ENCODE measurements at places on chromosomes 12 and 14. TPM values are rescaled to one million over a fixed set of nuclear protein-coding genes. Genes with fewer than 3 reads are reported as not detected.
A peak's percentile ranks its signal among the peaks of the same experiment; 100 is the strongest.

DNA sequence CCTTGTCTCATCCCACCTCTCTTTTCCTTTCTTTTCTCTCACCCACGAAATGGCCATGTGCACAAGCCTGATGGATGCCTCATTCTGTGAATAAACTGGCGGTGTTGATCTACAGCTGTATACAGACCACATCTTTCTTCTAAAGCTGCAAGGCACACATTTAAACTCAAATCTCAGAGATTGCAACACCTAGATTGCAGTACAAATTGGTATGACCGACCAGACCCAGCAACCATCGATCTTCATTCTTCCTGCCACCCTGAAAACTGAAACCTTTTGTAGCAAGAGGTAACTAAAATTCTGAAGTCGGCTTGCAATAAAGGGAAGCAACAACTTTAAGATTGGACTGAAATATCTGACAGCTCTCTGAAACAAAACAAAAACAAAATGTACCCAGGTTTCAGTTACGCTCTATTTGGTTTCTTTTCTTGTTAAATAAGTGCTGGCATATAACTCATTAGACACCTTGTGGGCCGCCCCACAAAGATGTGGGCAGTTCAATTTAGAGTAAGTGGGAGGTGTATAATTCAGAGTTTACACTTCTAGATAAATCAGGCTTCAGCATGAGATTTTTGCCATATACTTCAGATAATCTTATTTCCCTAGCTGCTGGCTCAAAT is 390.0 kb upstream of the NOVA1 start:
- H3K36me3 ChIP-seq: no peaks in the 10 kb centered on the region
- no peak for DNase-seq
- no peak overlapping the region for H3K27ac ChIP-seq
- no peaks in the 10 kb centered on the region for H3K4me1 ChIP-seq

- no peak overlapping the region for H3K4me3 ChIP-seq
- no peaks in the 10 kb centered on the region for H3K27me3 ChIP-seq
- peaks cover 7% of the 10 kb centered on the region for H3K36me3 ChIP-seq
- DNase-seq: no peak
Observed at GRCh38 chr12:15931590-15932053, 20.5 kb downstream of the DERA start.

The KRT6A gene
- not detected for total RNA-seq

DNA sequence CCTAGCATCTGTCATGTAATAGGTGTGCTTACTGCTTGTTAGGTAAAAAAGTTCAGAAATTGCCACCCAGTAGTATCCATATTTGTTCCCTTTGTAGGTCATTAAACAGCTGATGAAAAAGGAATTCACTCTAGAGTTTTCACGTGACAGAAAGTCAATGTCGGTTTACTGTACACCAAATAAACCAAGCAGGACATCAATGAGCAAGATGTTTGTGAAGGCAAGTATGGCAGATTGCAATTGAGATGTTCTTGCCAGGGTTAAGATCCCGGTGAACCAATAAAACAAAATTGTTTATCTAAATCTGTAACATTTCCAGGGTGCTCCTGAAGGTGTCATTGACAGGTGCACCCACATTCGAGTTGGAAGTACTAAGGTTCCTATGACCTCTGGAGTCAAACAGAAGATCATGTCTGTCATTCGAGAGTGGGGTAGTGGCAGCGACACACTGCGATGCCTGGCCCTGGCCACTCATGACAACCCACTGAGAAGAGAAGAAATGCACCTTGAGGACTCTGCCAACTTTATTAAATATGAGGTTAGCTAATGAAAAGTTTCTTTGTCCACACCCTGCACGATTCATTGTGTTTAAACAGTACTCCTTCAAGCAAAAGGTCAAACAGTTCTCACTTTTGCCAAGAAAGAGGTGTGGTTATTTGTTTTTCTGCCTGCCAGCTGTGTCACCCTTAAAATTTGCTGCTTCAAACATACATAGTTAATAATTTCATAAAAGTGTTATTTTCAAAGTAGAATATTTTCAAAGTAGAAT is 58.3 kb downstream of the ATP2A2 start:
- H3K27me3 ChIP-seq: no peaks in the 10 kb centered on the region
- H3K36me3 ChIP-seq: peaks cover 76% of the 10 kb centered on the region
- DNase-seq: no peak
- H3K4me1 ChIP-seq: no peaks in the 10 kb centered on the region

The RAB35 gene
- total RNA-seq: 47.1 TPM

The PRB3 gene
- total RNA-seq: not detected

GRCh38 chr14:76090616-76091391 is 60.9 kb upstream of the GPATCH2L start:
- no peaks in the 10 kb centered on the region for H3K4me1 ChIP-seq
- no peak overlapping the region for H3K27ac ChIP-seq
- H3K27me3 ChIP-seq: peaks cover 21% of the 10 kb centered on the region
- no peak overlapping the region for H3K4me3 ChIP-seq
- DNase-seq: no peak

The GPR65 gene
- not detected for total RNA-seq

- no peak for DNase-seq
- no peak overlapping the region for H3K27ac ChIP-seq
- no peaks in the 10 kb centered on the region for H3K36me3 ChIP-seq
Observed at GRCh38 chr14:32412532-32412931, 83.4 kb downstream of the AKAP6 start.

DNA sequence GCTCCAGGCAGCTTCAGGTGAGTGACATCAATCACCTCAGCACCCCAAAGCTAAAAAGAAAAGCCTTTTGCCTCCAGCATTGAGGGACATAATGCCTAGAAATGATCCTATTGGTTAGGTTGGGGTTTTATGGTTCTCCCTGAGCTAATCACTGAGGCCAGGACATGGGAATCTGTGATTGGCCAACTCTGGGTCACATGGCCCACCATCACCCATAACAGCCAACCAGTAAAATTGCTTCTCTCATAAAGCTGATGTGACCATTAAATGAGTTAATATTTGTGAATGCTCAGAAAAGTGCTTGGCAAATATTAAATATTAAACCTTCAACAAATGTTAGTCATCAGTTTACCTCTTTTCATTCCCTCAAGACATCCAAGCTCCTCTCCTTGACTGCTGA is 60.2 kb downstream of the TBX3 start:
- H3K27ac ChIP-seq: no peak overlapping the region
- DNase-seq: no peak
- H3K4me1 ChIP-seq: no peaks in the 10 kb centered on the region
- no peak overlapping the region for H3K4me3 ChIP-seq
- no peaks in the 10 kb centered on the region for H3K36me3 ChIP-seq
- no peaks in the 10 kb centered on the region for H3K27me3 ChIP-seq

DNA sequence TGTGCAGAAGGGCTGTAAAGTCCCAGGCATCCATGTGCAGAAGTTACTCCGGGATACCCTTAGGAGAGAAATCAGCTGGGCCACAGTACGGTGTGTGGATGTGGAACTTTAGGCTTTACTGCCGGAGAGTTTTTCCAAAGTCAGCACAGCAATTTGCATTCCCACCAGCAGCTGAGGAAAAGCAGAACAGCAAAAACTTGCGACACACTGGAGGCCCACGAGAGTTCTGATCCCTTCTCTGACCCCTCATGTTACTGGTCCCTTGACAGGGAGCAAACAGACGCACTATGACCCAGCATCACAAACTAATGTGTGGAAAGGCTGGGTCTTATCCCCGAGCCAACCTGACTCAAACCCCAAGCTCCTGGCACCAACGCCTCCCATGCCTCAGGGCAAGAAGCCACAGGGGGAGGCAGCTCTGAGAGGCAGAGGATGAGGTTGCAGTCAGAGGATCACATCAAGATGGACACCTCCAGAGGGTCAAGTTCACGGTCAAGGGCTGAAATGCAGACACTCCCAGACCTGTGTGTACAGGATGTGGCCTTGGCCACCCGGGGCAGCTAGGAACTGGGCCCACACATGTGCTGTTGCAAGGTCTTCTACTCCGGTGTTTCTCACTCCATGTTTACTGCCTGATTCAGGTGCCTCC is 38.6 kb downstream of the CCDC88C start:
- H3K4me1 ChIP-seq: peaks cover 35% of the 10 kb centered on the region
- peaks cover 16% of the 10 kb centered on the region for H3K27me3 ChIP-seq
- H3K27ac ChIP-seq: no peak overlapping the region

- DNase-seq: no peak
- H3K4me3 ChIP-seq: peak overlapping the region; percentile 84
- H3K27me3 ChIP-seq: no peaks in the 10 kb centered on the region
Observed at GRCh38 chr12:123363390-123363739, 1.3 kb downstream of the SBNO1 start.

The SIX6 gene
- total RNA-seq: not detected

DNA sequence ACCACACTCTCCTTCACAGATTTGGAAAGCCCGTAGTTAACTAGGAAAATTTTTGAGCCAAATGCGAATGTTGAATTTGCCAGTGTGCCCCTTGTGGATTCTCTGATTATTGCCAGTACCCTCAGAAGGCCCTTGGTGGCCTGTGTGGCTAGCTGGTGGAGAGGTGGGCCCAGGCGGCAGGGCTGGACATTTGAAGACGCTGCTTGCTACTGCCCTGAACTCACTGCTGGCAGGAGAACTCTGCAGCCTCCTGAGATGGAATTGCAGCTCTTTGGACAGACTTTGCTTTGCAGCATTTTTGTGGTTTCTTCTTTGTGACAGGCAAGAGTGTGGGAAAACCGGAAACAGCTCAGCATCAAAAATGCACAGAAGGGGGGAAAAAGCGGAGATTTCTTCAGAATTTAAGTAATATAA is 97.6 kb downstream of the TGFB3 start:
- no peaks in the 10 kb centered on the region for H3K27me3 ChIP-seq
- H3K4me3 ChIP-seq: peak overlapping the region; percentile 5
- H3K27ac ChIP-seq: peak overlapping the region; percentile 89
- H3K36me3 ChIP-seq: peaks cover 2% of the 10 kb centered on the region

DNA sequence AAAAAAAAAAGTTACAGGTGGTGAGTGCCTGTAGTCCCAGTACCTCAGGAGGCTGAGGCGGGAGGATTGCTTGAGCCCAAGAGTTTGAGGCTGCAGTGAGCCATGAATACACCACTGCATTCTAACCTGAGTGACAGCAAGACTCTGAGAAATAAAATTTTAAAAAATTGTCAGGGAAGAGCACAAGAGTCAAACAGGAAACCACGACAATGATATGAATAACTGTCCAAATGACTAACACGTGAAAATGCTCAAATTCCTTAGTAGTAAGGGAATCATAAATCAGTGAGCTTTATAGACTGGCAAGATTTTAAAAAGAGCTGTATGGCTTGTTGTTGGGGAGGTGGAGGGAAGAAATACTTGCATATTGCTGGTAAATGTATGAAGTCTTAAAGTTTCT is 12.9 kb upstream of the ASPG start:
- no peak overlapping the region for H3K4me3 ChIP-seq
- DNase-seq: no peak
- peaks cover 17% of the 10 kb centered on the region for H3K27me3 ChIP-seq
- no peaks in the 10 kb centered on the region for H3K36me3 ChIP-seq

DNA sequence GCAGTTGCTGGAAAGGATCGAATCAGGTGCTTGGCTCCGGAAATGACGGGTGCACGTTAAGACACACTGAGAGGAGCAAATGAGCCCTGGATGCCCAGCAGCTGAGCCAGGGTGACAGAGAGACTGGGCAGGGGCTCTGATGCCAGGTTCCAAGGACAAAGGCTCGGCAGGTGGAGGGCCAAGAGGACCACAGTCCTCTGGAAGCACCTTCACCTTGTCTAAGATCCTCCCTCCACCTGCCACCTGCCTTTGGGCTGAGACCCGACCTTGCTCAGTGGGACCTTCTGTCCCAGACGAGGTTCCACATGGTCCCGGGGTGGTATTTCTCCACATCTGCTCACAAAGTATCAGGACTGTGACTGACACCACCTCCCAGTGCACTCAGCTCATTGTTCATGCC is 1.0 kb downstream of the ANO2 start:
- no peaks in the 10 kb centered on the region for H3K36me3 ChIP-seq
- H3K4me3 ChIP-seq: no peak overlapping the region
- peaks cover 60% of the 10 kb centered on the region for H3K27me3 ChIP-seq
- H3K4me1 ChIP-seq: peaks cover 13% of the 10 kb centered on the region

DNA sequence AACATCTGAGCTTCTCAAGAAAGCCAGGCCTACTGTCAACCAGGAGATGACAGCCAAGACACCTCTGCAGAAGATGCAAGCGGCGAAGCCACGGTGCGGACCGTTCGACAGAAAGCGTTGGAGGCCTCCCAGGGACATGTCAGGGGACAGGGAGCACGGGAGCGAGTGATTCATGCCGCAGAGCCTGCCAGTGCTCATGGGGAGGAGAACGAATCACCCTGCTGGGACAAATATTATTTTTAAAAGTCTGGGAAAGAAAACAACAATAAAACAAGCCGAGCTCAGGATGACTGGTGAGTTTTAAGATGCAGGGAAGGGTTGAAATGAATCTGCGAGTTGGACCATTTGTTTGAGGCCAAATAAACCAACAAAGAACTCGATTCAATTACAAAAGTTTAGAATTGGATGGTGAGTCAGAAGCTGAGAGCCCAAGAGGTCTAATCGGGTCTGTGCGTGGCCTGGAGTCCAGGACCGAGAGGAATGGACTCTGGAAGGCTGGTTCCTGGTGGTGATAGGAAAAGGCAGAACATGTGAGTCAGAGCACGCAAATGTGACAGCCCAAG is 91.0 kb downstream of the RBM19 start:
- H3K36me3 ChIP-seq: no peaks in the 10 kb centered on the region
- DNase-seq: no peak
- H3K27ac ChIP-seq: no peak overlapping the region
- H3K27me3 ChIP-seq: no peaks in the 10 kb centered on the region
- H3K4me3 ChIP-seq: no peak overlapping the region
- H3K4me1 ChIP-seq: peaks cover 8% of the 10 kb centered on the region

DNA sequence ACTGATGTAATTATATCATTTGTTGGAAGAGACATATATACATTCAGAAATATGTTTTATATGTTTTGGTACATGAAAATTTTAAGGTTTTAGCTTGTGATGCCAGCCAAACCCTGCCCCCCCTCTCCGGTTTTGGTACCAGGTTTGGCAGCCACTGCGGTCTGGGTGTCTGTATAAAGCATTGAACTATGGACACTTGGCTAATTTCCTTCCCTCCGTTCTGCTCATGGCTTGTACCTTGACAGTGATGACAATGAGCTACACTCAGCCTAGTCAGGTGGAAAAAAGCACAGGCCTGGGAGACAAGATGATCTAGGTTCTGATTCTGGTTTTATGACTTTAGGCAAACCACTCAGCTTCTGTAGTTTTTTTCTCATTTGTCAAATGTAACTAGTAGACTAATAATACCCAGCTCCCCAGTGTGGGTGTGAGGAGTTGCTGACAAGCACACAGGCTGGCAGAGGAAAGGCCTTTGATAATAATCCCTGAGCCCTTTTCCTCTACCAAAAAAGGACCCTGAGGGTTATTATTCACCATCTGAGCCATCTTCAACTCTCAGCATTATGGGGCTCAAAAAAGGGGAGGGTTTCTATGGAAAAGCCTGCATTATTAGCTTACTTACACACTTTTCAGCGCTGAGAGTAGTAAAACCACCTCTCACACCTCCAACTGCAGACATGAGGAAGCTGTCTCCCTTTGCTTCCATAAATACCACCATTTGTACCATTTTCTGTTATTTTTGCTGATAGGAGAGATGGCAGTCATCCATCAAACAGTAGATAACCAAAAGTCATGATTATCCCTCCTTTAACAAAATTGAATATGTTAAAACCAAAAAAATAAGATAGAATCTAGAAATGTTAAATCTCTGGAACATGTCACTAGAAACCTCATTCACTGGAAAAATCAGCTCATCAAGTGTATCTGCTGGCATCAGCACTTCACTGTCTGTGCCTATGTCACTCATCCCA is 76.3 kb upstream of the PSMC1 start:
- DNase-seq: no peak
- peaks cover 3% of the 10 kb centered on the region for H3K27me3 ChIP-seq
- no peaks in the 10 kb centered on the region for H3K36me3 ChIP-seq
- H3K27ac ChIP-seq: no peak overlapping the region

The POLR3B gene
- total RNA-seq: 8.4 TPM

Data from osteocyte (in vitro differentiated cells).